NCI-H1694 (cell line): ENCODE measurements at places on chromosomes 2 and 18.

- no peak for DNase-seq
Observed at GRCh38 chr2:84654414-84654813, 138.1 kb downstream of the DNAH6 start.

DNA sequence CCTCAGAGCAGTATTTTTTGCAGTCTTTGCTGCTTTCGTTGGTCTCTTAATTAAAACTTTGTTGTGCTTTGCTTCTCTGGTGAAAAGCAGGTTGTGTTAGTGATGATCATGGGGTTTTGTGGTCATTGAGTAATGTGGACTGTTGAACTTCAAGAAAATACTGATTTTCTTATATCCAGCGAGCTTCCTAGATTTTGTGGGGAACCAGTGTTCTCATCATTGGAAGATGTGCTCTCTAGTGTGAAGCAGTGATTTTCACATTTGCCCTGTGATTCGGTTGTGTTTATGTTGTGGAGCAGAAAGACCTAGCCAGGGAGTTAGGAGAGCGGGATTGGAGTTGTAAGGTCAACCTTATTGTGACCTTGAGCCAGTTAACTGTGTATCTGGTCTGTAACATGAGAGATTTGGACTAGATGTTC lies 12.4 kb downstream of the ASAP2 start:
- no peak for DNase-seq

GRCh38 chr18:46134920-46135675 lies 30.9 kb downstream of the HAUS1 start:
- no peak for DNase-seq

GRCh38 chr18:66695281-66695680 lies 91.4 kb upstream of the CDH19 start:
- no peak for DNase-seq

DNA sequence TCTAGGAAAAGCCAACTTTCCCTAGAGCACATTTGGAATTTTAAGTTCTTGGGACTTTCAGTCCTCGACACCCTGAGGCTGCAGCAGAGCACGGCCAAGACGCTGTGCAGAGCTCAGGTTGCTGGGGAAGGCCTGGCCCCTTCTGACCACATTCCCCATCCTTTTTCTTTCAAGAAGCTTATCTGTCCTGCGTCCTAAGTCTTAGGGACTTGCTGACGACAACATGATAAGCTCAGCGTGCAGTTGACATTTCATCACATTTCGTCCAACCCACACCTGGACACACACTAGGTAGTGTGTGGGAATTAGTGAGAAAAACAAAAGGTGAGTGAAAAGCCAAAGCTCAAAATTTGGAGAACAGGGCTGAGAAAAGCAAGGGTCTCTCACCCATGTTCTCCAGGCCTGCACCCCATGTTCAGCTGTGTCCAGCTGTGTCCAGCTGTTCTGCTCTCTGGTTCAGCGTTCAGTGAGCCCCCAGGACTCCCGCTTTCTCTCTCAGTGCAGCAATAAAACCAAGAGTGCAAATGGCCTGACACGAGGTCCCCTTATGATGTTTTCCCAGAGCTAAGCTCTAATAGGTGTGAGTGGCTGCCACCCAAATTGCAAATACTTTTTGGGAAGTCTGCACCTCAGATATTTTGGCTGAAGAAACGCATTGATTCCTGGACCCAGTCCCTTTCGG lies 101.9 kb downstream of the RGPD3 start:
- DNase-seq = no peak

DNA sequence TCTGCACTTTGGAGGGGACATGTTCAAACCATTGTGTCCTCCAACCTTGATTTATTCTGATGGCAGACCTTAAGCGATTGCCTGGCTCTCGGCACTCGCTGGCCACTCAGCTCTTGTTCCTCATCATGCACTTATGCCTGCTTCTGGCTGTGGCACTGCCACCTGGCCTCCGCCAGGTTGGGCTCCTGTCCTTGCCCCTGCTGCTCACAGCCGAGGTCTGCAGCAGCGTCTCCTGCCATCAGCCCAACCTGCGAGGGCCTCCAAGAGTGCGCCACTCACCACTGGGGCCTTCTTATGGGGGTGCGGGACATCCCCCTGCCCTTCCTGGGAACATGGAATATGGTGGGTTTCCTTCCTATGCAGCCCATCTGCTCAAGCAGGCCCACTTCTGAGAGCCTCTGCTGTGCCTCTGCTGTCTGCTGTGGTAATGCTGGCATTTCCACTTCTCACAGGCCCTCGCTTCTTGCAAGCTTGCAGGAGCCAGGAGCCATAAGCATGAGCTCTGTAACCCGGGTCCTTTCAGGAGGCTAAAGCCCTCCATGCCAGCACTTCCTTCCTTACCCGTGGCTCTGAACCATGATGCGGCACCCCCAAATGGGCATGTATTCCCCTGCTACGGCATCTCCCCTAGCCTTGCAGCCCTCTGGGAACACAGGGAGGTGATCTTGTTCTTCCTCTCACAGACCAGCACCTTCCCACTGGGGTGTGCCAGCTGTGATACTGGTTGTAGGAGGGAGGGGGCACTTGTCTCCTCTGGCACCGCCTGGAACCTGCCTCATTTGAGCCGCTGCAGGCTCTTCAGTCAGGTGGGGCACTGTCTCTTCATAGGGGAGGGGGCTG lies 58.6 kb upstream of the HS6ST1 start:
- DNase-seq = no peak

DNA sequence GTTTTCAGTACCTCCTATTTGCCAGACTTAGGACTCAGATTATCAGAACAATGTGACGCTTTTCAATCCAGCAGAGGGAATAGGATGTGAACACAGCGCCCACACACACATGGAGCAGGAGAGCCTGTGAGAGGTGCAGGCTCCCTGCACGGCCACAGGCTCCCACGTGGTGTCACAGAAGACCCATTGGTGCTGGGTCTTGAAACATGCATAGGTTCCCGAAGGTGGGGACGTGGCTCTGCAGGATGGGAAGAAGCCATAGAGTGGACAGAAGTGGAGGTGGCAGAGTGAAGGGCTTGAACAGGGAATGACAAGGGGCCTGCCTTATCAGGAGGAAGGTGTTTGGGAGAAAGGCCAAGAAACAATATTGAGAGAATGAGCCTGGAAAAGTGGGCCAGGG lies 78.5 kb upstream of the BCL2L11 start:
- DNase-seq = no peak

DNA sequence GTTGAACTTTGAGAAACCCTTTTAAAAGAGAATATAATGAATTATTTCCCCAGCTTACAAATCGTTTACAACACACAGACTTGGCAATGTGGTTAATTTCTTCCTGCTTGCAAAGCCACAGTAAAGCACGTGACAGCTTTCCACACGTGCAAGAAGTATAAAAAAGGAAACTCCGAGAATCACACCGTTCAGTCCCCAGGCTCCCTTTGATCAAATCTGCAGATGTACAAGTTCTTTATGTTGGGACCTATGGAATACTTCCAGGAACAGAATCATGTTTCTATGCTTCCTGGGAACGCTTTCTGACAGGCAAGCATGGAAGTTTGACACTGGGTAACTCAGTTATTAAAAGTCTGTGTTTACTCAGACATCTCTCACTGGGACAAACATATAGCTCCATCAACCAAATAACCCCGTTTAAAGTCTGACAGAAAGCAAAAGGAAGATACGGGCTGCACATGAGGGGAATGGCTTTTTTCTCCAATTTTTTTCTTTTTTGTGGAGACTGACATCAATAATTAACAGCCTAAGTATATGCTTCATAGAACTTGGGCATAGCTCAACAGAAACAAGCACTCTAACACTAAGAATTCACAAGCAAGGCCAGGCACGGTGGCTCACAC lies 134.8 kb downstream of the EIPR1 start:
- no peak for DNase-seq

DNA sequence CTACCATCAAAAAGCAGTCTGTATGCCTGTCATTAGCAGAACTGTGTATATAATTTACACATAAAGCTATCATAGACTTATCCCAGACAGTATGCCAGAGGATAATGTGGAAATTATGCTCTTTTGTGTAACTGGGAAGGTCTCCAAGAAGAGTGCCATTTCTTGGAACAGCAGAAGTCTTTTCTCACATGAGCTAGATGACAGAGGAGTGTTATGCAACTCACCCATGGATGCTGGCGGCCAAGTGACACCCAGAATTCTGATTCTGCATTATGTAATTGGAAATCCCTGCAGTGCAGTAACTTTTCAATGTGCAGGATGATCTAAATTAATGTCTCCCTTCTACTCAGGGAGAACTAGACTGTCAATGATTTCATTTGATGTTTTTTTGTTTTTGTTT lies 160.0 kb downstream of the UBE2E3 start:
- no peak for DNase-seq

DNA sequence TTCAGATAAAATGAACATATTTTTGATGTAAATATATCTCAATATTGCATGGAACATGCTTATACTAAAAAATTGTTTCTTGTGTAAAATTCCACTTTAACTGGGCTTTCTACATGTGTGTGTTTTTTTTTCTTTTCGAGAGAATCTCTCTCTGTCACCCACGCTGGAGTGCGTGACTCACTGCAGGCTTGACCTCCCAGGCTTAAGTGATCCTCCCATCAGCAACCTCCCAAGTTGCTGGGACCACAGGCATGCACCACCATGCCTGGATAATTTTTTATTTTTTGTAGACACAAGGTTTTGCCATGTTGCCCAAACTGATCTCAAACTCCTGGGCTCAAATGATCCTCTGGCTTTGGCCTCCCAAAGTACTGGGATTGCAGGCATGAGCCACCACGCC lies 254.6 kb downstream of the LOXHD1 start:
- no peak for DNase-seq

GRCh38 chr2:86039178-86039962 lies 66.3 kb downstream of the POLR1A start:
- DNase-seq = no peak
